Ovary (tissue), 10 donors: ENCODE measurements at places on chromosomes 13 and 19. TPM values are rescaled to one million over a fixed set of nuclear protein-coding genes. Genes with fewer than 3 reads are reported as not detected.

SLAIN1 gene
- 9.4 TPM for total RNA-seq

TPGS1 gene
- total RNA-seq: 65.5 TPM

ZNF256 gene
- total RNA-seq: 2.8 TPM

GFY gene
- not detected for total RNA-seq

CEACAM3 gene
- not detected for total RNA-seq

SNRPD2 gene
- total RNA-seq: 364 TPM

URAD gene
- total RNA-seq: not detected

ZNF497 gene
- 3.7 TPM for total RNA-seq

ZNF560 gene
- total RNA-seq: 0.35 TPM

SIGLECL1 gene
- not detected for total RNA-seq

DKKL1 gene
- 1.1 TPM for total RNA-seq

CYP2A7 gene
- 0.83 TPM for total RNA-seq

ZNF439 gene
- 11.2 TPM for total RNA-seq

C19orf73 gene
- 0.48 TPM for total RNA-seq

KLF5 gene
- 45.7 TPM for total RNA-seq

CCL25 gene
- total RNA-seq: not detected

TMEM38A gene
- total RNA-seq: 2.9 TPM

FCAR gene
- total RNA-seq: 2.8 TPM

PSG6 gene
- not detected for total RNA-seq
